ENCODE measurements at places on chromosomes 11 and 22.

DNA sequence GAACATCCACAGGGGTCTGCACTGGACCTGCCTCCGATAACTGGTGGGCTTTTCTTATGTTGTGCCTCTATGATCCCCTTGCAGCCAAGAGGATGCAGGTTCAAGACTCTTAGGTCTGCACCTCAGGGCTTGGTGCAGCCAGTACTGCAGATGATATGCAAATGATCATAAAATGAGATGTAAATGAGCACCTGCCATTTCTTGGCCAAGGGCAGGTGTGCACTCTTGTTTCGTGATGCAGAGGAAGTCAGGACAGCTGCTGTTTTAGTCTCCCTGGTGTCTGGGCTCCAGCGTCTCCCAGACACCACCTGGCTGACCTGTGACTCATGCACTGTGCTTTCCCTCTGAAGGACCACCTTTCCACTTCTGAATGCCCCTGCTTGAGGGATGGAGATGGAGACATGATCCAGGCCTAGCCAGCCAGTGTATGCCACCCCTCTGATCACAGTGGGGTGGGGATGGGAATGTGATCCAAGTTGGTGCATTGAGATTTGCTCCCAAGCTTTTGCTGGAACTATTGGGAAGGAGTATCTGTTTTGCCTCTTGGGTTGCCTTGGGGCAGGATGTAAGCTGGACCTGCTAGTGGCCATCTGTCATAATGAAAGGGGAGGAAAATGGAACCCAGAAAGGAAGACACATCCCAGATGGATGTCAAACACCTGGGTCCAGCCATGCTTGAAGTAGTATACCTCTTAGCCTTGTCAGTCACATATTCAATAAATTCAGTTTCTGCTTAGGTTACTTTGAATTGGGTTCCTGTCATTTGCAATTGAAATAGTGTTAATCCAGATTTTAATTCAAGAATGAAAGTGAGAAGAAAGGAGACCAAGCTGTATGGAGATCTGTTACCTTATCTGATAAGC lies 3.3 kb upstream of the KCNJ11 start:
- DNase-seq: no peak

- peak; percentile 28 for DNase-seq
These were observed 121.9 kb upstream of the MTMR2 start for GRCh38 chr11:96045622-96046456.

- peak; percentile 67 for DNase-seq
These were observed 74.5 kb upstream of the LMO1 start for GRCh38 chr11:8338138-8338537.

DNA sequence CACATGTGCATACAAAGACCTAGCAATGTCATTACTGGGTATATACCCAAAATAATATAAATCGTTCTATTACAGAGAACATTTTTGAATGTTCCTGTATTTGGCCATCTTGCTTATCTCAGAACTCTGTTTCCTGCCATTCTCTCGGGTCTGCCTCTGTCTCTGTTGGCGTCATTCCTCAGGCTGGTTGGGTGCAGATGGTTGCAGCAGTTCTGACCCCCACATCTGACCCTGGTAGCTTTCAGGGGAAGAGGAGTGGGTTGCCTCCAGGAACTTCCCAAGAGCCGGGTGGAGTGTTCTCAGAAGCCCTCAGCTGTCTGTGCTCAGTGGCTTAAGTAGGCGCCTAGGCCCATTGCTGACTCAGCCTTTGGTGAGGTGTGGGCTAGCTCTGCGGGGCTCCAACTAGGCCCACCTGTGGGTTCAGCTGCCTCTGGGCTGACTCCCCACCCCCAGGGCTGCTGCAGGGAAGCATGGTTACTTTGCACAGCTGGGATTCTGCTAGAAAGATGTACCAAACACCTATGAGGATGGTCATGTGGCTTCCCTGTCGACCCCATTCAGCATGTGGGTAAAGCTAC lies 114.0 kb downstream of the TBC1D22A start:
- no peak for DNase-seq

DNA sequence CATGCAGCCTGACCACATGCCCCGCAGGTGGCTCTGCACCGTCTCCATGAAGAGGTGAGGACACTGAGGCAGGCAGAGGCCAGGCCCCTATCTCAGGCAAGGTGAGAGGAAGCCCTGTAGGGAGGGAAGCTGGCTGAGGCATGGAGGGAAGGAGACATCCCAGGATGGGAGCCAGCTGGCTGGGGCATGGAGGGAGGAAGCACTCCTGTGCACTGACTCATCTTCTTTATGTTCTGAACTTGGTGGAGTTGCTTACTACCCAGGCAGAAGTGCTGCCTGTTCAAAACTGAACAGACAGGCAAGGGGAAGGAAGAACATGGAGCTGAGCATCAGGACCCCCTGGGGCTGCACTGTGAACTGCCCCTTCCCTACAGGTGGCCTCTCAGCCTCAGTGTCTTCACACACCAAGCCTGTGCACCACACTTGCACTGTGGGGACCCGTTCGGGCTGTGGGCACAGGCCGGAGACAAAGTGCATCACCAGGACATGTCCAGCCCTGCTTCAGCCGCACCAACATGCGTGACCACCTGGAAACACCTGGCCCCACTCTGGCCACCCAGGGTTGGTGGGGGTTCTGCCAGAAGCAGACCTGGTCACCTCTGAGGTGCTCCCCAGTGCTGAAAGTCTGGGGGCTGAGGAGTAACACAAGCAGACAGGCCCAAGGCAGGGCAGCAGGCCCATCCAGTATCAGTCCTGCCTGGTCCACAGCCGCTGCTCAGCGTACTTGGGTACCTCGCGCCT lies 55.5 kb downstream of the DGCR2 start:
- no peak for DNase-seq

DNA sequence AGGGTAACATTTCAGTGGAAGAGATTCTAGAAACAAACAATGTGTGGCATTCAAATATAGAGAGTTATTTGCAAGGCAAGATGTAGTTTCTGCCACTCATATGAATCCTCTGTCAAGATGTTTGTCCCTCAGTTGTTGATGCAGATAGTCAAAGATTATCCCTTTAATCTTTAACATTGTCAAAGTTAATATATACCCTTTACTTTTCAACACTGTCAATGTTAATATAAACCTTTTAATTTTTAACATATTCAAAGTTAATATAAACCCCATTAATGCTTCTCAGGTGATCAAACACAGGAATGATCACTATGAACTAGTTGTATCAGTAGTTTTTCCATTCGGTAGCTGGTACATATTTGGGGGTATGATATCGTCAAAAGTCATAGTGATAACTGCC lies 51.9 kb upstream of the PICALM start:
- DNase-seq: no peak

DNA sequence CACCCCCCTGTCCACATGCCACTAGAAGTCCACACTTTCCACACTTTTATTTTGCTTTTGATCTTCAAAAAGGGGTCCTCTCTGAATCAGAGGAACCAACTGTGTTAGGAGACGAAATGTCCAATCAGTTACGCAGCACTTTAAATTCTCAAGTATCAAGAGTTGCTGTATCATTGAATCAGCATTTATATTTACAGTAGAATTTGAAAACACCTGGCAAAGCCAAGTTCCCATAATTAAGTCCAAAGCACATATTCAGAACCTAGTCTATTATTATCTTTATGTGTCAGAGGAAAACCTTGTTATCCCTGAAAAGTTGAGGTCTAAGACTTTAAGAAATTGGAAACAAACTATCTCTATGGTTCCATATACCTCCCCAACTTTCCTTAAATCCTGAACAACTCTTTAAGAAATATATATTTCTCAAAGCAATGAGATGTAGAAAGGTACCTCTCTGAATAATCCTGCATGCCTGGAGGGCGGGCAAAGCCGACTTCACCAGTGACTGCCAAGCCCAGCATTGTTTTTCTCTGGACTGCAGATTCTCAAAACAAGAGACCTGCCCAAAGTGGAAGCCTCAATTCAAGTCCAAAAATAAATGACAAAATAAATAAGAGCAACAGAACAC lies 75.9 kb upstream of the ARFGAP3 start:
- no peak for DNase-seq

DNA sequence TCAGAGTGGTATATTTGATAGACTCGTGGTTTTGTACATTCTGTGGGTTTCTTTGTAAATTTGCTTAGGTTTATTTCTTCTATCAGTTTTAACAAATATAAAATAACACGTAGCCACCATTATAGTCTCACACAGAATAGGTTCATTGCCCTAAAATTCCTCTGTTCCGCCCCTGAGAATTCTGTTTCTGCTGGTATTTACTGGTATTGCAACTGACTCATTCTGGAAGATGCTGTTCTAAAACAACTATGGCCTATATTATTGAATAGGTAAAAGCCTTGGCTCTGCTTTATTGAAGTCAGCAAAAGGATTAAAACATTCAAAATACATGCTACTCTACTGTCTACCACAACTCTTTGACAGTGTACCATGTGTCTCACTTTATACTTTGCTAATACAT lies 119.1 kb upstream of the CHORDC1 start:
- DNase-seq: no peak

GRCh38 chr11:94806419-94806818 lies 38.3 kb downstream of the AMOTL1 start:
- DNase-seq: no peak

GRCh38 chr11:118491041-118491440 lies 36.2 kb upstream of the TTC36 start:
- no peak for DNase-seq

DNA sequence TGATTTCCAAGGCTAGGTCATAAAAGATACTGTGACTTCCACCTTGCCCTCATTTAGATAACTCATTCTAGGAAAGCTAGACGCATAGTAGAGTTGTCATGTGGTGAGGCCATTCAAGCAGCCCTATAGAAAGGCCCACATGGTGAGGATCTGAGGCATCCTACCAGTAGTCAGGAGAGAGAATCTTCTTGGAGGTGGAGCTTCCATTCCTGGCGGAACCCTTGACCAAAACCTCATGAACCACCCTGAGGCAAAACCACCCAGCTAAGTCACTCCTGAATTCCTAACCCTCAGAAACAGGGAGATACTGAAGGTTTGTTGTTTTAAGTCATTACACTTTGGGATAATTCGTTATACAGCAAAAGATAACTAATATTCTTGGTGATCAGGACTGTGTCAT lies 2.9 kb upstream of the HDHD5 start:
- DNase-seq: no peak

- DNase-seq: no peak
These were observed 25.5 kb downstream of the TMPRSS13 start for GRCh38 chr11:117903505-117904382.

- DNase-seq: peak; percentile 86
These were observed 53.2 kb downstream of the GRIK4 start for GRCh38 chr11:120564573-120565311.

DNA sequence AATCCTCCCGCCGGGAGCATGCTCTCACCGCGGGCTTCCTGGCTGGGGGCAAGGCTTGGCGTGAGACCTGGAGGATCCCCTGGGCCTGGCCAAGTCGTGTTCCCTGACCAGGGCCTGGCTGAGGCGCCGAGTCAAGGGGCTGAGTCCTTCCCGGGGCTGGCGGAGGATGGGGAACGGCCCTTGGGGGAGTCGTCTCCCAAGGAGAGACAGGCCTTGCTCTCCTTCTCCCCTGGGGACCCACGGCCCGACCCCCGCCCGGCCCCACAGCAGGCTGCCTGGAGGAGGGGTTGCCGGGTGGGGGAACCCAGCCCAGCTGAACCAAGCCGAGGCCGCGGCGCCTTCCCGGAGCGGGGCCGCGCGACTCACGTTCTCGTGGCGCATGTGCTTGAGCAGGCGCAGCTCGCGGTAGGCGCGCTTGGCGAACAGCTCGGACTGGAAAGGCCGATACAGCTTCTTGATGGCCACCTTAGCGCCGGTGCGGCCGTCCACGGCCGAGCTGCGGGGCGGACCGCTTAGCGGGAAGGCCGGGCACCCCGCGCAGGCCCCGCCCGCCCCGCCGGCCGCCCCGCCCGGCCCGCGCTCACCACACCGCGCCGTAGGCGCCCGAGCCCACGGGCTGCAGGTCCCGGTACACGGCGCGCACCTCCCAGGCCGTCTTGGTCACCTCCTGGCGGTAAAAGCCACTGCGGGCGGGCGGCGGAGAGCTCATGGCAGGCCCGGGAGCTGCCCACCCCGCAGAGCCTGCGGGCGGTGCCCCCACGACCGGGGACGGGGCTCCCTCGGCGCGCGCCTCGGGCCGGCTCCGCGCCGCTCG lies 475 bp downstream of the MAPK12 start:
- peak; percentile 71 for DNase-seq

- no peak for DNase-seq
These were observed 252.1 kb upstream of the CCDC90B start for GRCh38 chr11:83538286-83538685.

- DNase-seq: peak; percentile 40
These were observed 3.1 kb downstream of the ASRGL1 start for GRCh38 chr11:62340269-62340901.

DNA sequence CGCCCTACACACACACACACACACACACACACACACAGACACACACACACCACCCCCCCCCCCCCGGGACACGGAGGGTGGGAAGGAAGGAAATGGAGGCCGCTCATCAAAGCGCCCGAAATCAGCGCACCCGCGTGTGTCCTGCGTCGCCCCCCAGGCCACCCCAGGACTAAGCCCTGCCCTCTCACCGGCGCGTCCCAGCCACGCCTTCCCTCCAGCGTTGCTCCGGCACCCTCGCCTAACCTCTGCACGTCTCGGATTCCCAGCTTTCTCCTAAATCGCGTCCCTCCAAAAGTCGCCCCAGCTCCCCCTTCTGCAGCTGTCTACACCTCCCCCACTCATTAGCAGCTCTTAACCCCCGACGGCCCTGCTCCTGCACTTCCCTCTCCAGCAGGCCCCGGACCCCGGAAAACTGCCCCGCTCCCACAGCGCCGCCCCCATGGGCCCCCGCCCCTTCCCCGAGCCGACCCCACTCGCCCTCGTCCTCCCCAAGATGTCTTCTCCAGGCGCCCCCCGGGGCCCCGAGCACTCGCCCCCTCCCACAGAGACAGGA lies 557 bp downstream of the PACSIN2 start:
- peak; percentile 61 for DNase-seq

DNA sequence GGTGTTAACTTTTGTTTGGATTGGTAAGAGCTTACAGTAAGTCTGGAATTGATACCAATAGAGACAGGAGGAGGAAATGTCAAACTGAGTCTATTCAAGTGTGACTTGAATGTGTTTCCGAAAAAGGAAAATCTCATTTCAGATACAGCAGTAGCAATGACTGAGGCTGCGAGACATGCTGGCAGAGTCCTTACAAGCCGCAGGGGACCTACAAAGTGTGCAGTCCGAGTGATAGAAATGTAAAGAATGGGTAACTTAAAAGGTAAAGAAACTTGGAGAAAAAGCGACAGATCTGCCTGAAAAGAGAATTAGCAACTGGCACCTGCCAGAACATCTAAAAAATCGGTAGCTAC lies 444 bp downstream of the CWF19L2 start:
- no peak for DNase-seq

DNA sequence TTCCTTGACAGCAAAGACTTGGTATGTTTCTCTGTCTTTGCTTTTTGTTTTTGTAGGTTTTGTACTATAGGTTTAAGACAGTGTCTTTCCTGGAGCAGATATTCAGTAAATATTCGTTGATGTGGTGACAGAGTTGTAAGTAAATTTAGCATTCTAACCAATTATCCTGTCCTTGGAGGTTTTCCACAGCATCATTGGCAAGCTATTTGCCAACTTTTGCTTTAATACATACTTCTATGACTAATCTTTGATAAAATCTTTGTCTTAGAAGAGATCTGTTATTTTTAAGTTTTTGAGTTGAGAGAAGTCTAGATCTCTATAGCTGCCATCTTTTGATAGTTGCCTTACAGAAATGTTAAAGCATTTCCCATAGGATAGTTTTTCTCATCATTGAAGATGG lies 3.8 kb downstream of the USP47 start:
- DNase-seq: no peak
